ENCODE measurements at places on chromosomes 7 and 10.

- no peak for DNase-seq
Observed at GRCh38 chr7:136925556-136925955, 57.1 kb downstream of the CHRM2 start.

DNA sequence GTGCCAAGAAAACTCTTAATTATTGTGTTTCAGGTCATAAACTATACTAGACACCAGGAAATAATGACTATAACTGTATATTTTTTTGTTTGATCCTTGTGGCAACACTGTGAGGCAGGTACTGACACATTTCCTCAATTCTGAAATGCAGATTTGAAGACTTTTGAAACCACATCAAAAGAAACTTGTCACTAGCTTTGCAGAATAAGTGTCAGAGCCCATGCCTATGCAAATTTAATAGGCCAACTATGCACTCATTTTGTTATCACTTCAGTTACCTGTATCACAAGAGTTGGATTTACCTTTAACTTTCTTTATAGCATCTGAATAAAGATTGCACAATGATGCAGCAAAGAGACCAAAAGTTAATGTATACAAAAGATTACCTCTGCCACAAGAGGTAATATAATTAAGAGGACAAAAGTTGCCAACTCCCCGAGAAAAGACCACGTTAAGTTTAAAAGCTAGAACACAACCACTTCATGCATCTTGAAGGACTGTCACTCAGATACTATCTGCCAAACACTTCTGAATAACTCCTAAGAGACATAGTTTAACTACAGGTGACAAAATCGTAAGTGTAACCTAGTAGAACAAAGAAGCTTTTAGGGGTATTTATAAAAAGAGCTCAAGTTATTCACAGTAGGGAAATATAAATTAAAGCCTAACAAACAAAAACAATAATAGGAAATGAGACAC, 80.5 kb downstream of the ELAPOR2 start:
- no peak for DNase-seq

DNA sequence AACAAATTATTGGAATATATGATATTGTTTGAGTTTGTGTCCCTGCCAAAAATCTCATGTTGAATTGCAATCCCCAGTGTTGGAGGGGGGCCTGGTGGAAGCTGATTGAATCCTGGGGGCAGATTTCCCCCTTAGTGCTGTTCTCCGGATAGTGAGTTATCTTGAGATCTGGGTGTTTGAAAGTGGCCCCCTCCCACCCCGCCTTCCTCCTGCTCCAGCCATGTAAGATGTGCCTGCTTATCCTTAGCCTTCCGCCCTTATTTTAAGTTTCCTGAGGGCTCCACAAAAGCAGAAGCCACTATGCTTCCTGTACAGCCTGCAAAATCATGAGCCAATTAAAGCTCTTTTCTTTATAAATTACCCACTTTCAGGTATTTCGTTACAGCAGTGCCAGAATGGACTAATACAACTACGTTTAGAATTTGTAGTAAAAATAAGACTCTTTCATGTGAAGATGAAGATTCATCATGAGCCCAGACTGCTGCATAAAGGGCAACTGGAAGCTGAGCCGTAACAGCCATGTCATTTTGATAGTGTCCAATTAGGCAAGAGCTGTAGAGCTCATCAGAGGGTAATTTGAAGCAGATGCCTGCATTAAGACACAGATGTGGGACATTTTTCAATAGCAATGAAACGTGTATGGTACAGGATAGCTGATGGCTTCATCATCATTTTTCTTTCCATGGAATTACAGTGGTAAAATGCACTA, 1007.2 kb downstream of the REEP3 start:
- no peak for DNase-seq

GRCh38 chr10:30042820-30043219, 16.6 kb downstream of the JCAD start:
- DNase-seq = no peak

DNA sequence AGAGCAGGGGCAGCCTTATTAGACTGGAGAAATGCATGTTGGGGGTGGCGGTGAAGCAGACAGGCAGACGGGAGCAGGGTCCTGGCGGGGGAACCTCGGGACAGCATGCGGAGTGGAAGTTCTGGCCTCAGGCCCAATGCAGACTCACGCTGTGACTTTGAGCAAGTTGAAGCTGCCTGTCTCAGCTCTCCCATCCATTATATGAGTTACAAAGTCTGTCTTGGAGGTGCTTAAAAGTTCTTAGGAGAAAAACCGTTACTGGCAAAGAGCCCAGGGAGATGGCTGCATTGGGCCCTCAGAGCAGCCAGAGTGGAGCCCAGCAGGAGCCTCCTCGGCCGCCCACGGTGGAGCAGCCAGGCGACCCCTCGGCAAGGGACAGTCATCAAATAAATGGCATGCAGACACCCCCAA, 509.5 kb downstream of the PLXNA4 start:
- DNase-seq = no peak

DNA sequence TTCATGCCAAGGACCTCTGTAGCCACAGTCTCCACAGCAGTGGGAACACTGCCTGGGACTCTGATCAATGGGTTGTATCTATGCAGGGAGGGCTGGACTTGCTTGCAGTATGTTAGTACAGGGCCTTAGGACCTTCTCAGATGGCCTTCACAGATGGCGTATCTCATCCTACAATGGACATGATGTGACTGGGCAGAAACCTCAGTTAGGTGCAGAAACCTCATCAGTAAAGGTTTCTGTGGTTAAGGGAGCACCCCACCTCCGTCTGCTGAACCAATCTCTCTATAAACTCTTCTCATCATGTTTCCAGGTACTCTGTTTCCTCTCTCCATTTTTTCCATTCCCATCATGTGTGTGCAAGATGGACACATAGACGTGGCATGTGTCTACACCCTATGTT, 154.9 kb downstream of the EVX1 start:
- no peak for DNase-seq

DNA sequence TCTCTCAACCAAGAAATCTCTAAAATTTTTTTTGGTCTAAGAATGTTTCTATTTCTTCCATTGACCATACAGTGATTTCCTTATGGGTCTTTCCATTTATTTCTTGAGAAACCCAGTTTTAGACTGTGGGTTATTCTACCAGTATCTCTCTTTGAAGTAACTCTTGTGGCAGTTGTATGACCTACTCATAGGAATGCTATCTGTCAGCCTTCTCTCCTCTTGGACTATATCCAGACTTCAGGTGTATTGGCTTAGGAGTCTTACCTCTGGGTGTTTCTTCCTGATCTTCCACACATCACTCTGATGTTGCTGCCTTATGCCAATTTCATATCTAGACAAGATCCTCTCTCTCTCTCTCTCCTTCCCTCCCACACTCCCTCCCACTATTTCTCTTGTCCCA, 178.1 kb downstream of the BMPER start:
- no peak for DNase-seq

DNA sequence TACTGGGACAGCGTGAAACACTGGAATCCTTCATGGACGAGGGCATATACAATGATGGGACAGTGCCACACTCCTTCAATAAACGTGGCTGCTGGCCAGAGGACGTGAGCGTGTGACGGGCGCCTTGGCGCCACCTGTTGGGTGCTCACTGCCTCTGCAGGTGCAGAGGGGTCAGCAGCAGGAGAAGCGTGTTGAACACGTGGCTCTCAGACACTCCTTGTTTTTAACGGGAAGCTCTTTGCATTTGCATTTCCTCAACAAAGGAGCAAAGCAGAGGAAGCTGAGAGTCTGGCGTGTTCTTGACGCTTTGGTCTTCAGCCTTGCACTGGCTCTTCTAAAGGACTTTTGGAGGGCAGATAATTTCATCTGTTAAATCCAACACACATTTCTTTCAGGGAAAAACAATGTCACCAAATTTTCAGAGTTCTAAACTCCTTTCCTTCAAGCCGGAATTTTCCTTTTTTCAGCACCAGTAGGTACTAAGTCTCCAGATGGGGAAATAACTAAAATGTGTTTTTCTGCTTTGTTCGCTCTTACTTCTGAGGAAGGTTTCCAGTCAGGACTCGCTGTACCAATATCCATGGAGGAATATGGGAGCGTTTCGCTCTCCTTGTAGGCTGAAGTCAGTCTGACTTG, 2.9 kb upstream of the GET4 start:
- peak; percentile 64 for DNase-seq

DNA sequence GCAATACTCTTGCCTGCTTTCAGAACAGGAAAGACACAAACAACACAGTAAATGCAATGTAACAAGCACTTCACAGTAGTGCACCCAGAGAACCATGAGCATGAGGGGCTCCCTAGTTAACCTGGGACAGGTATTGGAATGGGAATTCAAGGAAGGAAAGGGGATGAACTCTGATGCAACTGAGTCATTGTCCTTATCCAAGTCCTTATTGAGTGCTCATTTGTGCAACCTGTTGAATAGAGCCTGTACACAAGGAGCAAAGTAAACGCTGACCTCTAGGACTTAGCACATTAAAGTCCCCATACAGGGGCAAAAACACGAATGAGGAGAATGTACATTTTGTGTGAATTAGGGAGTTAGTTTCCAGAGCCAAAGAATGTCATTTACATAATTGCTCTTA, 276.4 kb upstream of the BMPER start:
- DNase-seq = no peak

DNA sequence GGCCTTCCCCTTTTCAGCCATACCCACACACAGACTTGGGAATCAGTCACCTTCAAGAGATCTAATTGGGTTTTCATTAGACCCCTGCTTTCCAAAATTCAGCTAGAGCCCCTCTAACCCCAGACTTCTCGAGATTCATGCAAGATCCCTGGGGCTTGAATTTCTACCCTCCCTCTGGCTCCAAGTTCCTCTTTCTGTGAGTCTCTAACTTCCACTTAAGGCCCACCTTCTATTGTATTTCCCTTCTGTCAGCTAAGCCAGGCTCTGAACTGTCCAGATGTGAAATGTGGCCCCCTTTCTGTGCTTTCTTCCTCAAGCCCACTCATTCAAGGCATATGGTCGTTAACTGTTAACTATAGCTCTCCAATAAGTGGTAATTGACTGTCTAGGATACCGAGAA, 132.2 kb downstream of the ZNF365 start:
- no peak for DNase-seq

DNA sequence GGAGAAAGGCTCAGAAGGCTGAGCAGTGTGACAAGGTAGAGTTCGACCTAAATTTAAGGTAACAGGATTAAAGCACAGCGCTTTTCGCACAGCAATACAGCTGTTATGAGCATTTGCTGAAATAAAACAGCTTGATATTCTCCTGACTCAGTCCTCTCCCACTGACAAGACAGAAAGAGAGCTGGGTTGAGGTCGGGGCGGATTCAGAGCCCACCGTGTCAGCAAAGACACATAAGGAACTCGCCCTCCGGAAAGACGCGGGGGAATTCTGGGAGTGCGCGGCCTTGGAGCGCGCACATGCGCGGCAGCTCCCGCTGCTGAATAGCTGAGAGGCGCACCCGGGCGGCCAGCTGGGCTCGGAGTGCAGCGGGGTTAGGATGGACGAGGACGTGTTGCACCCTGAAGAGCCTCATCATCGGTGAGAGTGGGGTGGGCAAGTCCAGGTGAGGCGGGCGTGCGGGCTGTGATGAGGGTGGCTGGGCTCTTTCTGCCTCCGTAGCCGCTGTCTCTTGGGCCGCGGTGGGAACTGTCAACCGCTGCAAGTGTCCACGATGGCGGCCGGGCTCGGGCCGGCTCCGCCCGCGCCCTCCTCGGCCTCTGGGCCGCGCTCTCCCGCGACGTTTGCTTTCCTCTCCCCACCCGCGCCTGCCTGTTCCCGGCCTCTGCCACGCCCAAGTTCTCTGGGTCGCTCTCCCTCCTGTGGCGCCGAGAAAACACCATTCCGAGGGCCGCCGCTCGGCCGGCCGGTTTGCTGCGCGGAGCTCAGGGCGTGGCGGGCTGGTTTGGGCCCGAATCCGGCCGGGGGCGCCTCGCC, 120.6 kb downstream of the LYZL1 start:
- DNase-seq = peak; percentile 13

DNA sequence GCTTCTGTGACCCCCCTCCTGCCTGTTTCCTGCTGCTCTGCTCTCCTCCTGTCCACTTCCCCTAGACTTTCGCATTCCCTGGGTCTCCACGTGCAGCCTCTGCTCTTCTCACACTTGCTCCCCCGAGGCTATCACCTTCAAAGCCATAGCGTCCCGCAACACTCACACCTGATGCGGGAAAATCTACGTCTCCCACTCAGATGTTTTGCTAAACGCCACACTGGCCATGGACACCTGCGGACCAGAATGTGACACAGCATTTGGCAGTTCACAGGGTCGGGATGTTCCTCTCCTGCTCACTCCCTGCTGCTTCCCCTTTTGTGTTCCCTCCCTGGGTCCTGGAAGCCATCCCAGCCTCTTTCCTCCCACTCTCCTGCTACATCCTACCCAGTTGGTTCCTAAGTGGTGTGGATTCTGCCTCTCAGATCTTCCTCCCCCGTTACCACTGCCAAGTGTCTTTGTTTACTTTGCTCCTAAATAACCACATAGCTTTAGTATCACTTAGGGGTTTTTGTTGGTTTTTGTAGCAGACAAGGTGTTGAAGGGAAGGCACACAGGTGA, 33.7 kb upstream of the RBM33 start:
- DNase-seq = no peak

- DNase-seq = no peak
Observed at GRCh38 chr7:1136841-1137516, 23.0 kb downstream of the ZFAND2A start.

DNA sequence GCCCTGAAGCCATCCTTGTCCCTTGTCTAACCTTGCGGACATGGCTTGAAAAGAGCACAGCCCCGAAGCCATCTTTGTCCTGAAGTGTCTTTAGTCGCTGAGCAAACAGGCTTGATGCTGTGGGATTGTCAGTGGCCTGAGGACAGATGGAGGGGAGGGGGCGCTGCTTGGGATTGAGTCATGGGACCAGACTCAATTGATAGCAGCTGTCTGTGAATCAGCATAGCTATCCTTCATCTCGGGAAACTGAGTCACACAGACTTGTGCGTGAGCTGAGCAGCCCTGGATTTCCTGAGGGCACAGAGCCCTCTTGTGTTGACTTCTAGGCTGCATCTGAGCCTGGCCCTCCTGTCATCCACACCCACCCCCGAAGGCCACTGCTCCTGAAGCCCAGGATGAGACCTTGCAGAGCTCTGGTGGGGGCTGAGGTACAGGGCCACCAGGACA, 14.4 kb downstream of the MYO1G start:
- DNase-seq = no peak

DNA sequence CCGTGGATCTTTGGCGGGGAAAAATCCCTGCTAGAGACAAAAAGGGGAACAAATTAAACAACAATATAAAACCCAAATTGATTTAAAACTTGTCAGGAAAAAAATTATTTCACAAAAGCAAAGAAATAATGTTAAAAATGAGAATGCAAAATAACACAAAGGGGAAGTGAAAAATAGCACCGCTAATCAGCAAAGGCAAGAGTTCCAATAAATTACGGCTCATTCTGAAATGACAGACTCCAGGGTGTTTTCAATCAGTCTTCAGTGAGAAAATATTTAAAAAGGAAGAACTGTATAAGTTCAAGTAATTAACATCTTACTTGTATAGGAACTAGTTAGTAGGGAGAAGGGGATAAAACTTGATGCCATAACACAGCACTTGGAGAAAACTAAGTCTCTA, 336.8 kb downstream of the LRRTM3 start:
- no peak for DNase-seq
